ENCODE measurements at places on chromosomes 7 and 10. TPM values are rescaled to one million over a fixed set of nuclear protein-coding genes. Genes with fewer than 3 reads are reported as not detected.

DNA sequence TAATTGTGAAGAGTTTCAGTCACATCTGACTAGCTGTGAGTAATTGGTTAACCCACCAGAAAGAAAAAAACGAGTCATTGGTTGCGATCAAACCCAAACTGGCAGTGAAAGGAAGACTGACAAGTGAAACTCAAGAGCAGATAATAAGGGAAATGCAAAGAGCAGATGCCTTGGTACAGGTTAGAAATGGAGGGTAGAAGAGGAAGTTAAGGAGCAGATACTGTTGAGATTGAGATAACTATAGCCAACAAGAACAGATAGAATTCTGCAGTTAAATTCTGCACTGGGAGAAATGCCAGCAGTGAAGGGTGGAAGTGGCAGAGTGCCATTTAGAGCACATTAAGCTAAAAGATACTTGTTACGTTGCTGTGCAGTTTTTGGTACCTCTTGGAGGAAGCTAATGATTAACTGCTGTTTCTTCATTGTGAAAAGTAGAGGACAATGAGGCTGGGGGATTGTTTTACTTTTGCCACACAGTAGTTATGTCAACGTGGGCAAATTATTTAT is 65.8 kb downstream of the CDK13 start:
- DNase-seq, result peak; percentile 27

GRCh38 chr10:4067931-4068561 is 283.0 kb upstream of the KLF6 start:
- DNase-seq, result no peak

DNA sequence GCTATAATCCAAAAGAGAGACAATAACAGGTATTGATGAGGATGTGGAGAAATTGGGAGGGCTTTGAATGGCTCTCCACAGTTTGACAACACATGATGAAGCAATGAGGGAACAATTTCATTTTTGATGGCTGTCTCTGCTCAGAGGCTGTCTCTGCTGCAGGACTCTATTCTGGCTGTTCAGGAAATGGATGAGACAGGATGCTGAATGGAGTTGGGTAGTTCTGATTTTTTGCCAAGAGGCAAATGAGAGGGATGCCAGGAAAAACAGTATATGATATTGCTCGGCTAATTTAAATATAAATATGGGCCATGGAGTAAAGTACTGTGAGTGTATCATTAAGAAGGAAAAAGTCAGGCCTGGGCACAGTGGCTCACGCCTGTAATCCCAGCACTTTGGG is 16.8 kb downstream of the APBB1IP start:
- no peak for DNase-seq

DNA sequence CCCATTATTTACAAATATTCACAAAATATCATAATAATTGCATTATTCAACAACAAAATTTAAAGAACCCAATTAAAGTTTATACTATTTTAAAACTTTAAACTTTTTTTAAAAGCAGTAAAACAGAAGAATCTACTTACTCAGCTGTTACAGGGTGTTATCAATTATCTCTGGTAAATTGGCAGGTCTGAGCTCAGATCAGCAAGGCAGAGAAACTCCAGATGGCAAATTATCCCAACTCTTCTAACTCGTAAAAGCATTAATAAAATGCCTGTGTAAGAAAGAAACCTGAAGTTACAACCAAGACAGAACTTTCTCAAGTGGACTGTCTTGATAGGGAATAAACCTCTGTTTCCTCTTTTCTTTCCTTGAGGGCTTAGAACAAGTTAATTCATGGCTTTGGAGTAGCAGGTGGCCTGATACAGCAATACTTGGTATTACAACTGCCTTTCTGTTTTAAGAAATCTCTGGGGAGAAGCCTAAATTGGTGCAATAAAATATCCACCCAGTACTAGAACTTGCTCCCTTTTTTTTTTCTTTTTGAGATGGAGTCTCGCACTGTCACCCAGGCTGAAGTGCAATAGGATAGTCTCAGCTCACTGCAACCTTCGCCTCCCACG is 275.3 kb upstream of the MKLN1 start:
- DNase-seq, result no peak

DNA sequence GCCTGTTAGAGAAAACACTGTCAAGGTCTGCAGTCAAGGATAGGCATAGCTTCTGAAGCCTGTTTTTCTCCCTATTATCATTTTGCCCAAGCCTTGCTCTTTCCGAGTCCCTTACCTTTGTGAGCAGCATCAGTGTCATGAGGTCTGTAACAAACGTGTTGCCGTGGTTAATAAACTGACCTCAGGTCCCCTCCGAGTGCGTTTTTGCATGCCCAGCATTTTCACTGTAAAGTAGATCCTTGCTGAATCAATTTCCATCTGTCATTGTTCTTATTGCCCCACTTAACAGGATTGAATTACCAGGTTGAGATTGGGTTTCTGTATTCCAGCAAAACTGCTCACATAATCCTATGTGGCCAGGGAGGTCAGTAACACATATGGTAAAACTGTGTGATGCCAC is 110.3 kb downstream of the ZNF248 start:
- no peak for DNase-seq

GRCh38 chr10:71213761-71214440 is 1.5 kb downstream of the UNC5B start:
- peak; percentile 52 for DNase-seq

- DNase-seq, result no peak
Measured at GRCh38 chr10:113534423-113534822, 18.4 kb upstream of the HABP2 start.

- DNase-seq, result peak; percentile 45
Measured at GRCh38 chr10:88763441-88763840, 3.6 kb downstream of the LIPN start.

- no peak for DNase-seq
Measured at GRCh38 chr10:78560341-78560688, 508.5 kb upstream of the ZMIZ1 start.

- DNase-seq, result peak; percentile 39
Measured at GRCh38 chr7:80053124-80053523, 81.5 kb upstream of the GNAI1 start.

- DNase-seq, result no peak
Measured at GRCh38 chr10:58696736-58697135, 184.1 kb downstream of the BICC1 start.

- no peak for DNase-seq
Measured at GRCh38 chr10:4246881-4247358, 461.9 kb upstream of the KLF6 start.

GRCh38 chr10:34177445-34177844 is 637.7 kb downstream of the PARD3 start:
- DNase-seq, result no peak

DNA sequence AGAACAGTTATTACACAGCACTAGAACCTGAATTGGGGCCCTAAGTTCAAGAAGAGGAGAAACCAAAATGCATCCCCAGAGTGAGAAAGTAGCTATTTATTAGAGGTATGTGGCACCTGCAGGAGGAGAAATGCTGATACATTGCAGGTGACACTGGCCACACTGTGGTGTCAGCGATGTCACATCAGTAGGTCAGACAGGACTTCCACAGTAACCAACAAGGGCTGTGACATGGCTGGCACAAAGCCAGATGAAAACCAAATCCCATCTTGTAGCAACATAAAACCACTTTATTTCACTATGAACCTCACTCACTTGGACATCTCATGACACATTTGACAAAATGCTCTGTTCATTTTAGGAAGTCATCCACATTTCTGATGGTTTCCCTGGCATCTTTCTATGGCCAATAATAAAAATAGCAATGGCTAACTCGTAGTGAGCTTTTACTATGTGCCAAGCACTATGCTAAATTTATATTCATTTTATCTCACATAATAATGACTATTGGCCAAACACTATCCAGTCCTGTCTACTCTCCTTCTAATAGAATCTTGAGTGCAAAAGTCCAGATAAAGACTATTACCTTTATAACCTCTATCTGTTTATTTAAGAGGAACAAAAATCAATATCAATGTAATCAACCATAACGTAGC is 154.2 kb downstream of the TSPAN12 start:
- DNase-seq, result no peak

DNA sequence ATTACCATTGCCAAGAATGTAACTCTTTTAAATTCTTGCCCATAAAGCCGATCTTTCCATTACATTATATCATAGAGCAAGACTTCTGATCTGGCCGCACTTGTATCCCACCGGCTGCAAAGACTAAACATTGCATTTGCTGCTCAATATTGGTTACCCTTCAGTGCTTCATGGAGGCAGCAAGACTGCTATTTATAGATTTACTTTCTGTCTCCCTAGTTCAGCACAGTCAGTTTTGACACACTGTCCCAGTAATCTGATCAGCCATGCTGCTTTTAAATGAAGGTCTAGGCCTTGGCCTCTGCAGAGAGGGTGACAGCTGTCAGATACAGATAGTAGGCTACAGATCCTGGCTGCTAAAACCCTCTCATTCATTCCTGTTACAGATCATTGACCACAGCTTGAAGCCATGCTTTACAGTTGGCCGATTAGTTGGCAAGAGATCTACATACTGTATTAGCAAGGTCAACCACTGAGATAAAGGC is 562.6 kb upstream of the GALNT17 start:
- DNase-seq, result no peak

DNA sequence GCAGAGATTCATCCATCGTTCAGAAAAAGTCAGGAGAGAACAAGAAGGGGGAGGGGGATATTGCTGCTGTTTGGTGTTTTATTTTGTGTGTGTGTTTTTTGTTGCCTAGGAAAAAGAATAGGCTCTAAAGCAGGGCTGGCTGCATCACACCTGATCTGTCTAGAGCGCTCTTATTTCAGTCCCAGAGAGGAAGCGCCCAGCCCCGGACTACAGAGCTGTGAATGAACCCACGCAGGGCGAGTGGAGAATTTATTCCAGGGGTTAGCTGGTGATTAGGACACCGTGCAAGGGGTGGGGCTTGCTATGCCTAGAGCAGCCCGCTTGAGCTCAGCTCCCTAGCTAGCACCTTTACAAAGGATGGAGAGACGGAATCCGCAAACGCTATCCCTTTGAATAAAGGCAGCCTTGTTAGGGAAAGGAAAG is 621 bp upstream of the FAM13C start:
- peak; percentile 85 for DNase-seq

- no peak for DNase-seq
Measured at GRCh38 chr7:92293896-92294590, 48.3 kb downstream of the ANKIB1 start.

DNA sequence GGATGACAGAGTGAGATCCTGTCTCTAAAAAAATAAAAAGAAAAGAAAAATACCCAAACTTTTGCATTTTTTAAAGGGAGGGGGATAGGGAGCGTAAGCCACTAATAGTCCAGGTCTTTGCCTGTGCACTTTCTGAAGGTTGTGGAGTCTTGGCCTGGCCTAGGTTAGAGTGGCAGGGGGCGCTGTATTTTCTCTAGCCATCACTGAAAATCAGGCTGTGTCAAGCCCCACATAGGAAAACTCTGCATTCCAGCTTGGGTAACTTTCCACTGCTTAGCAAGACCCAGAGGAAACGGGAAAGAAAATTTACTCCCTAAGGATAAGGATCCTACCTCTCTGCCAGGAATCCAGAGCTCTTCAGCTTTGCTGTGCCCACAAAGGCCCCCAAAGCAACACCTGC is 10.5 kb upstream of the PAX4 start:
- DNase-seq, result no peak

DNA sequence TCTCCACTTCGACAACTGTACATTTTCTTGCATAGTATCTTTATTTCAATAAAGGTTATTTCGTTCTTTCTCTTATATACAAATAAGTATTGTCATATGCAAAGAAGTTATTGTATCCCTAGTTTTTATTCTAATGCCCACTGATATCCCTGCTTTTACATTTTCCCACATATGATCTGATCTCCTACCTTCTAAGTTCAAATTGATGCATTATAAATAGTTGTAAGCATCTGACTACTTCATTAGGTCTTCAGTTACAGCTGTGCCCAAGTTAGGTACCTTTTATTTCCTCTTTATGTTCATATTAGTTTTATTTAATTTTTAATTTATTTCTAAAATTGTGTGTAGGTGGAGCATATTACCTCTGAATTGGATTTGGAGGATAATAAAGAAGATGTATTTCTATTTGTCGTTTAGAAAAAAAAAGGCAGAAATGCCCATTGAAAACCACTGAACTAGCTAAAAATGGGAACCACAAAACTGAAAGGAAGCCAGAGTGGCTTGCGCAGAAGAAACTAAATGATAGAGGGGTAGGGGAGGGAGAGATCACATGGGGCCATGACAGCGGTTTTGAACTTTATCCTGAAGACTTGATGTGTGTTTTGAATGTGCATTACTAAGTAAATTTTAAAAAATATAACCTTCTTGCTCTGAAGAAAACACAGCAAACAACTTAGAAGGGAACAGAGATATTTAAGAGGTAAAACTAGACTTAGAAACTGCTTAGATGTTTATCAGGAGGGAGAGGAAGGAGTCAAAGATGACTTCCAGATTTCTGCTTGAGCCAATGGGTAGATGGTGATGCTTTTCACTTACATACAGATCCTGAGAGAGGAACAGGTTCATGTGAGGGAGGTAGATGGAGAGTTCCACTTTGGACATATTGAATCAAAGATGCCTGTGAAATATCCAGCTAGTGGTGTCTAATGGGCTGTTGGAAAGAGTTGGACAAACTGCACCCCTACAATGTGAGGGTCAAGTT is 9.3 kb upstream of the ZC3HAV1L start:
- no peak for DNase-seq

DNA sequence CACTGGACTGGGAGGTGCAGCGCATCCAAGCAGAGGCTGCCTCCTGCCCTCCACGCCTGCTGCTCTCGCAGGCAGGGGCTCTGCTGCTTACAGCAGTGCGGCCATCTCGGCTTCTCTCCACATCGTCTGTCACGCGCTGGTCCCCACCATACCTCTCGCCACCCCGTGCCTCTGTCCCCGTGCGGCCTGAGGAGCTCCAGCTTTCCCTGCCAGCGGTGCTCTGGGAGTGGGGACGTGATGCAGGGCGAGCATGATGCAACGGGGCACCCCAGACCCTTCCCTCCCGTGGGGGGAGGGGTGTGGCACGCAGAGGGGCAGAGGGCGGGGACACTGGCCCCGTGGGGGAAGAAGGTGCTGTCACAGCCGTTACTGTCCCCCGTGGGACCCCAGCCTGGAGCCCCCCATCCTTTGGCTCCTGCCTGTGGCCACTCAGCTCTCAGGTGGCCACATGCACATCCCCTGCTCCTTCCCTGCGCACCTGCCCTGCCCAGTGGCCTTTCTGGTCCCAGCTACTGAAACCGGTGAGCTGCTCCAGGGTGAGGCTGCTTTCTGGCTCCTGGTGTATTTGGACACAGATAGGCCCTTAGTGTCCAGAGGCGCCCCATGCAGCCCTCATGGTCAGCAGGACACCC is 9.0 kb downstream of the GET4 start:
- peak; percentile 51 for DNase-seq

- no peak for DNase-seq
Measured at GRCh38 chr10:119997429-119997828, 104.9 kb downstream of the SEC23IP start.

- no peak for DNase-seq
Measured at GRCh38 chr10:4533621-4534020, 292.4 kb upstream of the AKR1E2 start.

GRCh38 chr7:7959979-7960670 is 8.5 kb upstream of the GLCCI1 start:
- no peak for DNase-seq

The BZW2 gene
- 49.1 TPM for total RNA-seq

The NACAD gene
- 4.2 TPM for total RNA-seq

The LRRC4 gene
- 1.6 TPM for total RNA-seq

The PKD2L1 gene
- not detected for total RNA-seq

The ERV3-1 gene
- total RNA-seq, result 15.2 TPM

The RARRES2 gene
- 104 TPM for total RNA-seq

The CHCHD3 gene
- total RNA-seq, result 53.9 TPM

The SMO gene
- total RNA-seq, result 13.2 TPM

The FGL2 gene
- total RNA-seq, result 96.9 TPM

The COBL gene
- 42.7 TPM for total RNA-seq

The EPC1 gene
- 42.6 TPM for total RNA-seq

The RET gene
- total RNA-seq, result 3.1 TPM

Measured in kidney (tissue), 22 donors.